ENCODE measurements at places on chromosomes 5 and 9.

DNA sequence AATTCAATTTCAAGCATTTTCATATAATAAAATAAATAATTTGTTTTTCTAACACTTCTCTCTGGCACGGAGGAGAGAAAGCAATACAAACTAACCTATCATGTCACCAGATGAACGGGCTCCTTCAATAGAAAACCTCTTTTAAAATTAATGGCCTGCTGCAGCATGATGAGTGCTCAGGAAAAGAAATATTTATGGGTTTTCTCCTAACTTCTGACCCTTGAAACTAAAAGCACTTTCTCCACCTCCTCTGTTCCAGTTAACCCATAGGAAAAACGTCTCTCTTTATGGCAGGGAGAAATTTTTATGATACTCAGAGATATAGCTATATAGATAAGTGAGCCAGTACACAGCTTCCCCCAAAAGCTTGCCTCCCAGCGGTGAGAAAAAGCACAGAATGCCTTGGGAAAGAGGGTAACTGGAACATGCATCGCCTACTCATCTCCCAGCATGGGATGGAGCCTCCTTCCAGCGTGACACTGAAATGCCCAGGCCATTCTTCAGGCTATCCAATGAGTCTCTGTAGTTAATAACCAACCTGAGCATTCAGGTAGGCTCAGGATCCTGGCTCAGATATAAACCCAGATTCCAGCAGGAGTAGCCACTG lies 963.0 kb upstream of the DMAC1 start:
- DNase-seq: no peak

- DNase-seq: no peak
These were observed 5.4 kb upstream of the CCDC187 start for GRCh38 chr9:136309101-136309801.

DNA sequence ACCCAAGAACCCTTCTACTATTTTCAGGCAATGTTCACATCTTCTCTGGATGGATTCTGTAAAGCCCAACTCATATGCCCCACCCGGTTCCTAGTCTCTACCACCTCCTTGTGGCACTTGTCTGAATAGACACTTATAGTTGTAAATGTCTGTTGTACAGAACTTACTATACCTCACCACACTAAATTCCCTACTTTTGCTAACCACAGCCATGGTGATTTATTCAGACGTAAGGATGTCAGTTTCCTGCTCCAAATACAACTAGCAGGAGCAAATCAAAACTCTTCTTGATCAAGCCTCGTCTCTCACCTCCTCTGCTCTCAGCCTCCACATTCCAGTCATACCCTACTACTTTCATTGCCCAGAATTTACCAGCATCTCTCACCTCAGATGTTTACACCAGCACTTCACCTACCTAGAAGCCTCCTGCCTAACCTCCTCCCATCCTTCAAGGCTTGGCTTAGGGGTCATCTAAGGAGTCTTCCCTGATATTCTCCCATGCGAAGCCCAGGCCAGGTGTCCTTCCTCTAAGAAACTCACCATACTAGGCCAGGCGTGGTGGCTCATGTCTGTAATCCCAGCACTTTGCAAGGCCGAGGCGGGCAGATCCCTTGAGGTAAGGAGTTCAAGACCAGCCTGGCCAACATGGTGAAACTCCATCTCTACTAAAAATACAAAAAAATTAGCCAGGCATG lies 75.5 kb downstream of the MAPKAP1 start:
- peak; percentile 59 for DNase-seq

DNA sequence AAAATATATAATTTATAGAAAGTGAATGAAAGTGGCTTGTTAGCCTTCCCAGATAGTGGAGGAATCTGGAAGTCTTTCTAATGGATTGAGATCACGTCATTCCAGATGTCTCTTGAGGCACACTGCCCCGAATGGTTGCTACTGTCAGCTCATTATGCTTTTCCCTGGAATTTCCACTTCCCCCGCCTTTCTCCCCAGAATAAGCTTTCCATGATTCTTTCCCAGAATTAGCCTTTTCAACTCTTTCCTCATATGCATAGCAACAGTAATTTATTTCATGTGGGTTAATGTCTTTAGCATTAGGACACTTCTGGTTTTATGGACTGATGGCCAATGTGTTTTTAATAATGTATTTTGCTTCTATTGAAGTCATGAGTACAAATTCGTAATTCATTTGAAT lies 81.5 kb downstream of the PALM2AKAP2 start:
- no peak for DNase-seq

DNA sequence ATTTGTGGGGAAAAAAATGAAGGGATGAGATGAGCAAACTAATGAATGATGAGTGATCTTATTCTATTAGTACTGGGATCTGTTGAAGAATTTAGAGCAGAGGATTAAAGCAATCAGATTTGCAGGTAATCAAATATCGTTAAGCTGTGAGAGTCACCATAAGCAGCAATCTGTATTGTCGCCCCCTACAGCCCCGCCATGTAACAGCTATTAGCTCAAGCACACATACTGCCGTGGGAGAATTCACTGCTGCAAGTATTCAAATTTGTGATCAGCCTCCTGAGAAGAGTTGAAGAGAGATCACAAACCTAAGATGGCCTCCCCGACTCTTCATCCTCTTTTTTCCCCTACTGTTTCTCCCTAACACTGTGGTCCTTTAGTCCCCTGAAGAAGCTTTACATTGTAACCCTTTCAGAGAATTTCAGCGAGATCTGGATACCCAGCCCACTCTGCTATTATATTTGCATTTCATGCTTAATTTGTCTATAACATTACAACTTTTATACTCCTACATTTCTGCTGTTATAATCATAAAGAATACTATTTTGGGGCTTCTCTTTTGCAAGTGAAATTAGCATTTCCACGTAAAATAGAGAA lies 28.5 kb upstream of the PHF24 start:
- peak; percentile 35 for DNase-seq

DNA sequence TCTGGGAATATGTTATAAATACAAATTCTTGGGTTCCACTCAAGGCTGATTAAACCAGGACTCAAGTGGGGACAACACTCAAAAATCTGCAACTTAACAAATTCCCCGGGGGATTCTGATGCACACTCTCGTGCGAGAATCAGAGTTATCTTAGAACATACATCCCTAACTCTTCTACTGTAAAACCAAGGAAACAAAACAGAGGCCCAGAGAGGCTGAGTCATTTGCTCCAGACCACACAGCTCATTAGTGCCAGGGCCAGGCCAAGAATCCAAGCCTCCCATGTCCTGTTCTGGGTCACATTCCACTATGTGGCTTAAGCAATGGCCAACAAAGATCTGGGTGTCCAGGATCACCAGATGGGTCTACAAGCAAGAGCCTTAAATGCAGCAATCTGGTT lies 166.0 kb downstream of the ADAMTS12 start:
- peak; percentile 68 for DNase-seq

DNA sequence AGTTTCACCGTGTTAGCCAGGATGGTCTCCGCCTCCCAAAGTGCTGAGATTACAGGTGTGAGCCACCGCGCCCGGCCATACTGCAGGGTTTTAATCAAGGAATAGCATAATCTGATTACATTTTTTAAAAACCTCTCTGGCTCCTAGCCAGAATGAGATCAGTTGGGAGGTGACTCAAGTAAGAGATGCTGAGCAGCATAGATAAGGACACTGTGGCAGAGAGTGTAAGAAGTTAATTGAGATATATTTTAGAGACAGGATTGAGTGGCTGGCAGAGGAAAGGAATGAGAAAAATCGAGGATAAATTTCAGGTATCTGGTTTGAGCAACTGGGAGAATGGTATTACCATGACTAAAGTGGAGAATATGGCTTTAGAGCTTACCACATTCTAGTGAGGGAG lies 7.3 kb upstream of the RIGI start:
- peak; percentile 20 for DNase-seq

DNA sequence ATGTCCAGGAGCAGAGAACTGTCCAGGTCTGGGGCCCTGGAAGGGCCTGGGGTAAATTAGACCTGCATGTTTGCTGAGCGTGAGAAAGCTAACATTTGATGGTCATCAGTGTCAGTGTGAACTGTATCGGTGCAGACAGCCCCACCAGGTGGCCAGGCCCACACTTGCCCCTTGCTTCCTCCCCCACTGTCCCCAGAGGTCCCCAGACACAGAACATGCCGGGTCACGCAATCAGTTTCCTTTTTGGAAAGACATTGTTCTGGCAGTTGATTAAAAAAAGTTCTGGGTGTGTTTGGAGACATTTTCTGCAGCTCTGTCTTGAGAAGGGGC lies 1.5 kb downstream of the NKD2 start:
- no peak for DNase-seq

DNA sequence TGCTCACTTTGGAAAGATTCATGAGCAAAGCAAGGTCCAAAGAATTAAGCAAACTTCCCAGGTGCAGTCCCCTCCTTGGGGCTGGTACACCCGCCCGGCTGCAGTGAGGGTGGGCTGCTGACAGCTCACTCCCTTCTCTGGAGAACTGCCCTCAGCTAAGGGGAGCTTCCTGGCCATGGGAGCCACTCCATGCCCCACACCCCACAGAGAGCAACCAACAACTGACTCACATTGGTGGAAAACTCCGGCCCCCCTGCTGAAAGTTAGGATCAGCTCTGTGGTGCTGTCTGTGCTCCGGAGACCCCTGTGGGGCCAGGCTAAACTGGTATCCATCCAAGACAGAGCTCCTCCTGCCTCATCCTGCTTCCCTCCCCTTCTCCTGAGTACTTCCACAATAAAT lies 223.0 kb downstream of the GABBR2 start:
- no peak for DNase-seq

- peak; percentile 29 for DNase-seq
These were observed 2.9 kb upstream of the CSF2 start for GRCh38 chr5:132070460-132071337.

DNA sequence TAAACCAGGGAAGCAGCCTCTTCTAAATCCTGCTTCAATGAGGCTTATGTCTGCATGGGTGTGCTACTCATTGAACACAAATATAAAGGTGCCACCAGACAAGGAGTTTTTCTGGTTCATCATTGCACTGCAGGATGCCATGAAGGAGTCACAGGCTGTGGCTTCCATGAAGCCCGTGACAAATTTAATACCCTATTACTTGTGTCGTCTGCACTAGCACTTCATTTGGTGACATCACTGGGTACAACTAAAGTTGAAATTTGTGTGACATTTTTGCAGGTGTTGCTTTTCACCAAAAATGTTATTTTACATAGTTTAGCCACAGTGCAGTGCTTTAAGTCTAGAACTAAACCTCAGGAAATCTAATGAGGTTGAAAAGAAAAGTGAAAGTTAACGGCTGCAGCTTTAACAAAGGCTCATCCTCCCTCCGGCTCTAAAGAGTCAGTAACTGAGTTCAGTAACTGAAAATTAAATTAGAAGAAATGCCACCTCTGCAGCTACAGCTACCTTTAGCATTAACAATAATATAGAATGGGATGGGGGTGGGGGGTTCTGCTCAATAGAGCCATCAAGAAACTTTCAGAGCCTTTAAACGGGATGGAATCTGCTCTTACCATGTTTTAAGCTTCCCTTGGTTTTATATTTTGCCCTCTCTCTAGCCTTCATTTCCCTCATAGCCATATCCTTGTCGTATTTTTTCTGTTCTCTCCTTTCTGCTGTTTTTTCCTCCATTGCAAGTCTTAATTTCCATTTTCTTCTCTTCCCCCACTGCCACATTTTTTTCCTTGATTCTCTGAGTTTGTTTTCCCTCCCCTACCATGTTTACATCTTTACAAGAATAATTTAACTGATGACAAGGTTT lies 233.8 kb upstream of the TMEM161B start:
- DNase-seq: peak; percentile 9

- DNase-seq: peak; percentile 1
These were observed 113.8 kb downstream of the TMC1 start for GRCh38 chr9:72635197-72635596.

DNA sequence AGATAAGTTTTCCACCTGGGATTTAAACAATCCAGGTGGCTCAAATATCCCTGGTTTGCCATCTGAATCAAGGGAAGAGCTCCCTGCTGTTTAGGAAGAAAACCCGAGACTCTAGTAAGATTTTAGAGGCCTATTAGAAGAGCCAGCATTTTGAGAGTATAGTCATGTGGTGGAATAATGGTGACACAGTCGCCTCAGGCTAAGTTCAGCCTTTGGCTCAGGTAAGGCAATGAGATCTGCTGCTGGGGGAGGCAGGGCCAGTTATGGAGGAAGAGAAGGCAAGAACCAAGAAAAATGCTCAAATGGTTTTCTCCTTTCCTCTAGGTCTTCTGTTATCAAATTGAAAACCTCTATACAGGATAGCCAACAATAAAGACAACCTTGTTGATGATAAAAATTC lies 16.2 kb downstream of the RAD1 start:
- no peak for DNase-seq

- DNase-seq: peak; percentile 27
These were observed 457 bp upstream of the IDNK start for GRCh38 chr9:83622433-83622938.

- DNase-seq: no peak
These were observed 58.1 kb upstream of the TMEM215 start for GRCh38 chr9:32725066-32725860.

DNA sequence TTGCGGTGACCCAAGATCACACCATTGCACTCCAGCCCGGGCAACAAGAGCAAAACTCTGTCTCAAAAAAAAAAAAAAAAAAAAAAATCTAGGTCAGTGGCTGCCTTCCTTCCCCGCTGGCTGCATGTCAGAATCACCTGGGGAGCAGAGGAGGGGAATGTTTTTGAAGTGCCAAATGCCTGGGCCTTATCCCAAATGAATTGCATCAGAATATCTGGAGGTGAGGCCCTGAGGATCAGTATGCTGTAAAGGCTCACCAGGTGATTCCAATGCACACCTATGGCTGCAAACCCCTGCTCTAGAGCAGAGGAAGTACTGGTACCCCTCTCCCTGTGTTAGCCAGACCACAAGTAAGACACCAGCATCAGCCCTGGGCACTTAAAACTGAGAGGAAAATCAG lies 44.7 kb upstream of the GABRP start:
- no peak for DNase-seq

DNA sequence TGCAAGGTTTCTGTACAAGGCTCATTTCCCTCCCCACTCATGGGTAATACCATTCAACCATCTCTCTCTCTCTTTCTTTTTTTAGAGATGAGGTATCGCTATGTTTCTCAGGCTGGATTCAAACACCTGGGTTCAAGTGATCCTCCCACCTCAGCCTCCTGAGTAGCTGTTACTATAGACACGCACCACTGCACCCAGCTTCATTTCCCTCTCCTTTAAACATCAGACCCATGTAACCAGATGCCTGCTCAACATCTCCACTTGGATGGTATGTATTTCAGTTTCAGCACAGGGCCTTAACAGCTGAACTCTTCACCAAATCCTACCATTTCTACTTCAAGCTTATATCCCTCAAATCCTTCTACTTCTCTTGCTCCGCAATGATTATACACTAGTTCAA lies 117.4 kb downstream of the SSBP2 start:
- DNase-seq: no peak

GRCh38 chr9:129319938-129320481 lies 141.9 kb upstream of the IER5L start:
- no peak for DNase-seq

DNA sequence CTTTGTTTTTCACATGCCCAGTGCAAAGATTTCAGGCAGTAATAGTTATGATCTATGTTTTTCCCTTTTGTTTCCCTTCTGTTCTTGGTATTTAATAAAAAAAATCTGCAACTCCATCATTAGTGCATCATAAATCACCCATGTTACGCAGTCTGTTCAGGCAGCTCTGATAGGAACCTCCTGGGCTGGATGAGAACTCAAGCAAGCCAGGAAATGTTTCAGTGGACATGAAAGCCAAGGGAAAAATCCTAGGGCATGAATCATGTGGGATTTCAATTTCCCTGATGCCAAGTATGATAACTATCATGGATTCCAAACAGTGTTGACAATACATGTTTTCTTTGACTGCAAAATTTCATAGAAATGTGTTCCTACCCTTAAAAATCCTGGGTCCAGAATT lies 119.7 kb upstream of the TARS1 start:
- DNase-seq: peak; percentile 96

GRCh38 chr9:19127871-19128500 lies 694 bp upstream of the PLIN2 start:
- peak; percentile 43 for DNase-seq
